Adrenal gland (tissue), 19 donors: ENCODE measurements at places on chromosomes 3 and 15. TPM values are rescaled to one million over a fixed set of nuclear protein-coding genes. Genes with fewer than 3 reads are reported as not detected.
A peak's percentile ranks its signal among the peaks of the same experiment; 100 is the strongest.

The ISLR2 gene
- 0.43 TPM for total RNA-seq

The ATP13A4 gene
- 0.57 TPM for total RNA-seq

GRCh38 chr3:179175358-179175757, 27.2 kb downstream of the PIK3CA start:
- DNase-seq: no peak
- H3K4me1 ChIP-seq: peaks cover 3% of the 10 kb centered on the region
- no peaks in the 10 kb centered on the region for H3K27me3 ChIP-seq
- H3K36me3 ChIP-seq: no peaks in the 10 kb centered on the region
- no peak overlapping the region for H3K27ac ChIP-seq

DNA sequence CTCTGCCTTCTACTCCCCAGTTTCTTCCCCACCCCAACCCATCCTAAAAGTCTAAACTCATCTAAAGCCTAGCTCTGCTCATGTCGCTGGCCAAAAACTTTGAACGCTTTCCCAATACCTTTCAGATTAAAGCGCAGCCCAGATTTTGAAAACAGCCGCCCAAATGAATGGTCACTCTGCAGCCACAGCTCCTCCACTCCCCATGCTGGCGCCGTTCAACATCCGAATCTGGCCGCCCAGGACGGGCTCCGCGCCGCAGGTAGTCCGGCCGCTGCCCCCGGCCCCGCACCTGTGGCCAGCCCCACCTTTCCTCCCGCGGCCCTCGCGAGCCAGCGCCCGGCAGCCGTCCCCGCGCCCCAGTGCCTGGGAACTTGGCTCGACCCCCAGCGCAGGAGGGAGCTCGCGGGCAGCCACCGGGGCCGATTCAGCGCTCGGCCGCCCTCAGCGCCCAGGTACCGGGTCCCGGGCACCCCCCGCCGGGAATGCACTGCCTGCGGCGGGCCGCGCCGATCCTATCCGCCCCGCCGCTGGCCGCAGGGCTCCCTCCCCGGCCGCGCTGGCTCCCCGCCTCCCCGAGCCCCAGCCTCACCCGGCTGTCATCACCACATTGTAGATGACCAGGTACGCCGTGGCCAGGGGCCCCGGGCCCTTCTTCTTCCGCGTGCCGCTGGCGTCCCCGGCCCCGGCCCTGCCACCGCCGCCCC, 417 bp downstream of the HACD2 start:
- H3K36me3 ChIP-seq: no peaks in the 10 kb centered on the region
- H3K4me1 ChIP-seq: peaks cover 31% of the 10 kb centered on the region
- H3K4me3 ChIP-seq: peak overlapping the region; percentile 82
- DNase-seq: peak; percentile 63
- H3K27ac ChIP-seq: peak overlapping the region; percentile 84

GRCh38 chr3:168040607-168041208, 55.0 kb downstream of the GOLIM4 start:
- no peaks in the 10 kb centered on the region for H3K36me3 ChIP-seq
- H3K4me1 ChIP-seq: peaks cover 4% of the 10 kb centered on the region
- no peak overlapping the region for H3K27ac ChIP-seq
- no peak overlapping the region for H3K4me3 ChIP-seq

GRCh38 chr3:17505856-17506255, 236.6 kb downstream of the TBC1D5 start:
- no peak for DNase-seq
- H3K27ac ChIP-seq: no peak overlapping the region
- H3K27me3 ChIP-seq: no peaks in the 10 kb centered on the region
- H3K4me3 ChIP-seq: no peak overlapping the region

DNA sequence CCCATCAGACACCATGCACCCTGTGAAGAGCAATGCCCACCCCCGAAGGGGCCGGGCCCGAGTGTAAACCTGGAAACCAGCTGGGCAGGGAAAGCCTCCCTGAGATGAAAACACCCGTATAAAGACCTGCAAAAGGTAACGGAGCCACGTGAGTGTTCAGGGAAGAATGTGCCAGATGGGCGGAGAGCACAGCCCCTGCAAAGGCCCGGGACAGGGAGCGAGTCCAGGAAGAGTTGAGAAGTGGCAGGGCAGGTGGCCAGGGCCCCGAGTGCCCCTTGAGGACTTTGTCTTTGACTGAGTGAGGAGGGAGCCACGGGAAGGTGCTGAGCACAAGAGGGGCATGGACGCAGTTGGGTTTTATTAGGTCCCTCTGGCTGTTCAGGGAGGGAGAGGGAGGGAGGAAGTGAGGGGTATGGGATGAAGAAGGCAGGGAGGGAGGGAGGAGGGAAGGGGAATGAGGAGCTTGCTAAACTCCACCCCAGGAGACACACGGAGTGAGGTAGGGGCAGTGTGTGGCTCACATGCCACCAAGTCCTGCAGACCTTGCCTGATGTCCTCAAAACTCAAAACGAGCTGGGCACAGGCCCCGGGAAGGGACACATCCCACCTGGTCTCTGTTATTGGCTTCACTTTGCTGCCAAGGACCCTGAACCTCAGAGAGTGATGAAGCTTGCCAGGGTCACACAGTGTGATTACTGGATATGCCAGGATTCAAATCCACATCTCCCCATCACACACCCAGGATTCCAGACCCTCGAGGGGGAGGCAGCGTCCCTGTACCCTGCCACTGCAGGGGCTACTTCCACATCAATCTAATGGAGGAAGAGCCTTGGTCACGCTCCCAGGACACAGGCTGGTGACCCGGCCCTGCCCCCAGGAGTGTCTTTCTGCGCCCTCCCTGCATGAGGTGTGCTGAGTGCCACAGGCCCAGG, 49.1 kb upstream of the IQSEC1 start:
- no peak for DNase-seq
- no peak overlapping the region for H3K4me3 ChIP-seq
- H3K27ac ChIP-seq: no peak overlapping the region
- no peaks in the 10 kb centered on the region for H3K4me1 ChIP-seq

DNA sequence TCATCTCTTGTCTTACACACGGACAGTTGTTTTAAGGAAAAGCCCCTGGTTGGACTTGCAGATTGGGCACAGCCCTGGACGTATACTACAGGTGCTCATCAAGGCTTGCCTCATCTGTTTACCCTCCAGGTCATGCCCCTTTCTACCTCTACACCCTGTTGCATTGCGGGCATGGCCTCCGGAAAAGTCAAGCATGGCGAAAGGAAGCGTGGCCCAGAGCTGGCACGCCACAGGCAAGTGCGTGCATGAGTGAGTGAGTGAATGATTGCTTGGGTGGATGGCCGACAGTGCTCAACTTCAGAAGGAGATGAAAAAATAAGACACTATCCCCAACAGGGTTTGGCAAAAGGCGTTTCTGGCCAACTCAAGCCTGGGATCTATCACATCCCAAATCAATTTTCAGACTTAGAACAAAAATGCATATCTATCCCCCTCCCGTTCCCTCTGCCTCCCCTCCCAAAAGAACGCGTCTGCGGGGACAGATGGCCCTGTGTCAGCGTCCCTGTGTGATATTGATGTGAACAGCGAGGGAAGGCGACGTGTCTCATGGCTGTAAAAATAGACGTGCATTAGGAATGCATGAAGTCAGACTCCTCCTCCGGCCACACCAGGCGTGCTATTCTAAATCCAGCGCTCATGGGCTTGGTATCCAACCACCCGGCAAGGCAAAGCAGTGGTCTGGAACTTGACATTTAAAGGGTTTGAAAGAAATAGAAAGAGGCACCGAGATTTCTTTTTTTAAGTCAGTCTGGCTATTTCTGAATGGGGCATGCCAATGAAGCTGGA, 96.0 kb downstream of the RPLP1 start:
- no peaks in the 10 kb centered on the region for H3K36me3 ChIP-seq
- no peaks in the 10 kb centered on the region for H3K4me1 ChIP-seq
- no peak overlapping the region for H3K4me3 ChIP-seq
- H3K27me3 ChIP-seq: peaks cover 4% of the 10 kb centered on the region

DNA sequence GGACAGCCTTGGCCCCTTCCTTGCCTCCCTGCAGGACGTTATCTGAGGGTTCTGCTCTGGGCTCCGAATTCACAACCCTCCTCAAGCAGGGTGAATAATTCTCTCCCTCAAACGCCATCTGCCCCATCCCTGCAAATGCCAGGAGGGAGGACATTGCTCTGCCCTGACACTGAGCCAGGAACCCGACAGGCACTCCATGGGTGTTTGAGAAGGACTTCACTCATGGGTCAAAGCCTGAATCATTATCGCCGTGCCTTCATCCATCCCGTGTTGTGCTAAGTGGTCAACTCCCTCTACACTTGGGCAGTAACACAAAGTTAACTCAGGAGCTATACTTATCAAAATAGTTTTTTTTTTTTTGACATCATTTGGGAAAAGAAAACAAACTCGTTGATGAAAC, 261.8 kb upstream of the IGF1R start:
- DNase-seq: no peak
- H3K4me1 ChIP-seq: no peaks in the 10 kb centered on the region
- H3K27me3 ChIP-seq: no peaks in the 10 kb centered on the region
- H3K4me3 ChIP-seq: no peak overlapping the region
- H3K36me3 ChIP-seq: no peaks in the 10 kb centered on the region
- H3K27ac ChIP-seq: no peak overlapping the region
